K562 (cell line): ENCODE measurements at places on chromosomes 1 and 21. TPM values are rescaled to one million over a fixed set of nuclear protein-coding genes. Genes with fewer than 3 reads are reported as not detected.

Gene KLHL17
- total RNA-seq = 58.1 and 71.4 TPM in 2 replicates

Gene DMBX1
- 2.5 and 3.8 TPM in 2 replicates for total RNA-seq

Gene C1orf53
- 1.5 and 1.9 TPM in 2 replicates for total RNA-seq

Gene PCSK9
- total RNA-seq = 58.6 and 66.9 TPM in 2 replicates

Gene LDLRAD1
- total RNA-seq = not detected in 2 replicates

Gene C1orf105
- not detected in 2 replicates for total RNA-seq

Gene OR2T29
- total RNA-seq = not detected in 2 replicates

Gene PATJ
- 0.22 and 0.47 TPM in 2 replicates for total RNA-seq

Gene CAMK2N1
- total RNA-seq = 1.4 and 2.1 TPM in 2 replicates

Gene SPATA21
- 0.13 TPM in 1 of 2 replicates, not detected in the other for total RNA-seq

Gene ZBTB7B
- total RNA-seq = 46.5 and 48.2 TPM in 2 replicates

Gene BMP8B
- total RNA-seq = 0.33 and 0.36 TPM in 2 replicates

Gene C1QB
- total RNA-seq = 0.51 and 0.55 TPM in 2 replicates

Gene NOS1AP
- total RNA-seq = 0.54 and 0.95 TPM in 2 replicates

Gene CD52
- total RNA-seq = 70.9 and 90.7 TPM in 2 replicates

- H3K4me1 ChIP-seq = no peaks in the 10 kb centered on the region
- H3K36me3 ChIP-seq = peaks cover 54% of the 10 kb centered on the region; the same call in 2 of the 3 replicates
- no peak overlapping the region for H3K27ac ChIP-seq
- no peaks in the 10 kb centered on the region for H3K27me3 ChIP-seq
- H3K4me3 ChIP-seq = no peak overlapping the region
- DNase-seq = no peak
Measured at GRCh38 chr21:46161633-46162592, 6.5 kb upstream of the FTCD start.

GRCh38 chr1:143735764-143736461 lies 235.9 kb downstream of the FAM72C start:
- H3K27ac ChIP-seq = no peak overlapping the region
- no peak overlapping the region for H3K4me3 ChIP-seq
- DNase-seq = no peak
- H3K4me1 ChIP-seq = no peaks in the 10 kb centered on the region
- peaks cover 7% of the 10 kb centered on the region for H3K27me3 ChIP-seq

DNA sequence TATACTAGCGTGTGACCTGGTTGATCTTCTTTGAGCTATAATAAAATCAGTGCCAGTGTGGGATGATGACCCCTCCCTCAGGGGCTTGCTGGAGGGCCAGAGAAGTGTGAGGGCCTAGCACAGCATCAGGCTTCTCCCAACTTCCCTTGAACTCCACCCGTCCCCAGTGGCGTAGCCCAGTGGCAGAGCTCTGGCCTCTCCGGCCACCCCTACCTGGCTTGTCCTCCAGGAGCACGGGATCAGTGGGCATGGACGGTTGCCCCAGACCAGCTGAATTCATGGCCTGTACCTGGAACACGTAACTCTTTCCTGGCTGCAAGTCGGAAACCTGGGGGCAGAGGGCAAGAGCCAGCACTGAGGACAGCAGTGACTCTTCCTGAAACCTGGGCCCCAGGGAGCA lies 36.0 kb downstream of the MYOM3 start:
- no peaks in the 10 kb centered on the region for H3K36me3 ChIP-seq
- DNase-seq = no peak
- no peak overlapping the region for H3K27ac ChIP-seq
- H3K4me1 ChIP-seq = no peaks in the 10 kb centered on the region; the same call in 1 of the 2 replicates

DNA sequence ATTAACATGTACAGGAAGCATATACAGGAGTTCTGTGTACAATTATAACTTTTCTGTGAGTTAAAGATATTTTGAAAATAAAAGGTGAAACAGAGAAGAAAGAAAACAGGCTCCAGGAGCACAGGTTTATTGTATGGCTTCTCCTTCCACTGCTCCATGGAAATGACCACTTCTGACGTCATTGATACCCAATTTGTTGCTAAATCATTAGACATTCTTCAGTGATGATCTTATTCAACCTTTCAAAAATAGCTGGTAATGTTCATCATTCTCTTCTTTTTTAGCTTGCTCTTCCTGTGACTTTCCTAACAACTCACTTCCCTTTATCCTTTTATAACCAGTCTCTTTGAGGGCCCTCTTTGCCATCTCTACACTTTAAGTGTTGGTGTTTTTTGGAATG lies 77.8 kb downstream of the KCNK2 start:
- H3K27me3 ChIP-seq = no peaks in the 10 kb centered on the region
- no peak for DNase-seq
- H3K27ac ChIP-seq = no peak overlapping the region
- H3K36me3 ChIP-seq = no peaks in the 10 kb centered on the region

DNA sequence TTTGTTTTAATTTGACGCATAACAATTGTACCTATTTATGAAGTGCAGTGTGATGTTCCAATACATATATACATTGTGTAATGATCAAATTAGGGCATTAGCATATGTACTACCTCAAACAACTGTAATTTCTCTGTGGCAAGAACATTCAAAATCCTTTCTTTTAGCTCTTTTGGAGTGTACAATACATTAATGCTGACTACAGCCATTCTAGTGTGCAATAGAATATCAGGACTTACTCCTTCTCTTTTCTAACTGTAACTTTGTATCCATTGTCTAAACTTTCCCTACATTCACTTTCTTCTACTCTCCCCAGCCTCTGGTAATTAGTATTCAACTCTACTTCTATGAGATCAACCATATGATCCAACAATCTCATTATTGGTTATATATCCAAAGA lies 1177.4 kb downstream of the KCNT2 start:
- DNase-seq = no peak
- H3K36me3 ChIP-seq = no peaks in the 10 kb centered on the region
- no peaks in the 10 kb centered on the region for H3K4me1 ChIP-seq
- H3K27ac ChIP-seq = no peak overlapping the region

DNA sequence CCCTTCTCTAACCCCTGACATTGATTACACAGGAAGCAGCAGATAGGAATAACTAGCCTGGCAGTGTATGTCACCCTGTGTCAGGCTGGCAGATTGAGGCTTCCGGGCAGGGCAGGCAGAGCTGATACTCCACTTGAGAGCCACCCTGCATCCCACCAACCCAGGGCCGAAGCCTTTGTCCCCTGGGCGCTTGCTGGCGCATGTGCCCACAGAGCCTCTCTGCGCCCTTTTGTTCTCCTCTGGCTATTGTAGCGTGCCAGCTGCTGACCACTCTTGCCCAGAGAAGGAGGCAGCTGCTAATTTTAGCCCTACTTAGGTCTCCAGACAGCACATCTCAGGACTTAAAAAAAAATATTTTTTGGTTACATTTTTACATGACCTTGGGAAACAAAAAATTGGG lies 304.9 kb downstream of the HHAT start:
- H3K27me3 ChIP-seq = no peaks in the 10 kb centered on the region; the same call in 1 of the 2 replicates
- no peak overlapping the region for H3K27ac ChIP-seq
- no peak for DNase-seq
- H3K4me1 ChIP-seq = no peaks in the 10 kb centered on the region
- H3K4me3 ChIP-seq = no peak overlapping the region
- no peaks in the 10 kb centered on the region for H3K36me3 ChIP-seq

- H3K4me1 ChIP-seq = peaks cover 6% of the 10 kb centered on the region; the same call in 1 of the 2 replicates
- DNase-seq = no peak
- no peak overlapping the region for H3K4me3 ChIP-seq
- peaks cover 8% of the 10 kb centered on the region; the same call in 2 of the 3 replicates for H3K27me3 ChIP-seq
- no peaks in the 10 kb centered on the region for H3K36me3 ChIP-seq
Measured at GRCh38 chr1:112514901-112515300, 6.1 kb downstream of the WNT2B start.

DNA sequence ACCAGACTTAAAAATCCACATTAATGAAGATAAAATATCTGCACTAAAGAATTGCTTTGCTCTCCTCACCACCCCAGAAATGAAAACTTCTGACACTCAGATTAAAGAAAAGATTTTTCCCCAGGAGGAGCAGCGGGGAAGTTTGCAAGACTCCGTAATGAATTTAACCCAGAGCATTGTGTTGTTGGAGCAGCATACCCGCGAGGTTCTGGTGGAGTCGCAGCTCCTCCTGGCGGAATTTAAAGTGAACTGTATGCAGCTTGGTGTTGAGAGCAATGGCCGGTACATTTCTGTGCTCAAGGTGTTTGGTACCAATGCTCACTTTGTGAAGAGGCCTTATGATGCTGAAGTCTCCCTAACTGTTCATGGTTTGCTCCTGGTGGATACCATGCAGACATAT lies 46.4 kb downstream of the VPS13D start:
- no peak overlapping the region for H3K27ac ChIP-seq
- H3K4me1 ChIP-seq = no peaks in the 10 kb centered on the region
- peak; percentile 80 for DNase-seq
- no peak overlapping the region for H3K4me3 ChIP-seq
- peaks cover 84% of the 10 kb centered on the region for H3K36me3 ChIP-seq

DNA sequence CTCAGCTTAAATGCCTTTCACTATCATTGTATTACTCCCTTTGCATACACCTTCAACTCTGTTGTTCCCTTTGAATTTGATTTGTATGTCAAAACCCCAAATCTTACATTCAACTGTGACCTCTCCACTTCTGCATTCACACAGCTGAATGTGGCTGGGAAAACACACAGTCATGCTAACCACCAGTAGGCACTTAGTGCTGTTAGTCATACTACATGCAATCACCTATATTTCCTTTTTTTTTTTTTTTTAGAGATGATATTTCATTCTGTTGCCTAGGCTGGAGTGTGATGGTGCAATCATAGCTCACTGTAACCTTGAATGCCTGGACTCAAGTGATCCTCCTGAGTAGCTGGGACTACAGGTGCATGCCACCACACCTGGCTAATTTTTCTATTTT lies 16.2 kb downstream of the BTBD8 start:
- no peak overlapping the region for H3K4me3 ChIP-seq
- H3K4me1 ChIP-seq = no peaks in the 10 kb centered on the region
- H3K36me3 ChIP-seq = no peaks in the 10 kb centered on the region
- no peaks in the 10 kb centered on the region for H3K27me3 ChIP-seq
- no peak overlapping the region for H3K27ac ChIP-seq
- DNase-seq = no peak

GRCh38 chr1:50531027-50531426 lies 107.8 kb upstream of the DMRTA2 start:
- H3K27me3 ChIP-seq = no peaks in the 10 kb centered on the region
- H3K4me1 ChIP-seq = no peaks in the 10 kb centered on the region
- peaks cover 47% of the 10 kb centered on the region for H3K36me3 ChIP-seq

DNA sequence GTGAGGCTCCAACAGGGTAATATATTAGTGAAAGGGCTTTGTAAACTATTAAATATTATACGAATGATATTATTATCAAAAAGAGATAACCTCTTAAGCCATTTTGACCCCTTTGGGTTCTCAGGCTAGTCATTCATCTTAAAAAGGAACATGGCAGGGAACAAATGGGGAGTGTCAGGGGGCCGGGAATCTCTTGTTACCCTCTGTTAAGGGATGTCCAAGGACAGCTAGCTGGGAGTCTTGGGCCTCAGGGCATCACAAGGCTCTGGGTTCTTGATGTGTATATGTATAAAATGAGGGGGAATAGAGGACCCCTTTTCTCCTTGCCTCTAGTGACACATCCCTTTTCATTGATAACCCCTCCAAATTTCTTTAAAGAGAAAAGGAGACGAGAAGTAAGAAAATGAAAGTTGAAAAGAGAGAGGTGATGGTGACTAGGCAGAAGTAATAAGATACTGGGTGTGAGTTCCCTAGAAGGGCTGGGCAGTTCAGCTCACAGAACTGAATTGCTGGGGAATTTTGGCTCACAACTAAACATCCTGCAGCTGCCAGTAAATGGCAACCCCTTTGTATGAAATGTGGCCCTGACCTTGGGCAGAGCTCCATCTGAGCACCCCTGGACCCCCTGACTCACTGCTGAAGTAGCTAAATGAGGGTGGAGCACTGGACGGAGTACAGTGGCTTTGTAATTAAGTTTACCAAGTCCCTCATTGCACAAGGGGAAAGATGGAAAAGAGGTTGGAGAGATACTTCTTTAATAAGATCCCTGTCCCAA lies 20.0 kb upstream of the ZNF326 start:
- H3K27me3 ChIP-seq = no peaks in the 10 kb centered on the region
- peak overlapping the region; percentile 42; the same call in 2 of the 3 replicates for H3K27ac ChIP-seq
- no peak for DNase-seq
- peaks cover 4% of the 10 kb centered on the region; the same call in 1 of the 2 replicates for H3K4me1 ChIP-seq

DNA sequence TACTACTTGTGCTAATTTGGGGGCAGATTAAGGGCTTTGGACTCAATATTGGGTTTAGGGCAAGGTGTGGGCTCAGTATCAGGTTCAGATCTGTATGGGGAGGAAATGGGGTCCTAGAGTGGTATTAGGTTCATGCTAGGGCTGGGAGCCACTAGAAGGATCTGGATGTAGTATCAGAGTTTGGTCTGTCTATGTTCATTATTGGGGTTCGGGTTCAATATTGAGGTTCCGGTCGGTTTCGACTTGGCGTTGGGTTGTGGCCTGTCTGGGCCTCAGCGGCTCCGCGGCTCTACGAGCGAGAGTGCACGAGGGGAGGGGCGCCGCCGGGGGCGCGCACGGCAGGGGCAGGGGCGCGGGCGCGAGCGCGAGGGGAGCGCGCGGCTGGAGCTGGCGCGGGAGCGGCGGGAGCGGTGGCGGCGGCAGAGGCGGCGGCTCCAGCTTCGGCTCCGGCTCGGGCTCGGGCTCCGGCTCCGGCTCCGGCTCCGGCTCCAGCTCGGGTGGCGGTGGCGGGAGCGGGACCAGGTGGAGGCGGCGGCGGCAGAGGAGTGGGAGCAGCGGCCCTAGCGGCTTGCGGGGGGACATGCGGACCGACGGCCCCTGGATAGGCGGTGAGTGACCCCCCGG lies at the start of gene PTPRF:
TSS of gene PTPRF (plus strand) at position 401 of the 624 bp plus-strand sequence. CDS start 14,193 bp downstream, outside the sequence.
- H3K27me3 ChIP-seq = peaks cover 27% of the 10 kb centered on the region; the same call in 2 of the 3 replicates
- DNase-seq = peak; percentile 89

- no peaks in the 10 kb centered on the region for H3K4me1 ChIP-seq
- DNase-seq = no peak
- no peaks in the 10 kb centered on the region for H3K36me3 ChIP-seq
- H3K27me3 ChIP-seq = no peaks in the 10 kb centered on the region
Measured at GRCh38 chr1:239368436-239369109, 17.8 kb upstream of the CHRM3 start.

GRCh38 chr1:84027368-84027767 lies 28.4 kb upstream of the TTLL7 start:
- no peaks in the 10 kb centered on the region for H3K4me1 ChIP-seq
- H3K4me3 ChIP-seq = no peak overlapping the region
- H3K27me3 ChIP-seq = no peaks in the 10 kb centered on the region
- H3K36me3 ChIP-seq = no peaks in the 10 kb centered on the region
- no peak overlapping the region for H3K27ac ChIP-seq
- DNase-seq = no peak

- H3K4me3 ChIP-seq = no peak overlapping the region
- no peaks in the 10 kb centered on the region for H3K4me1 ChIP-seq
- 0 out of 2 replicates have a peak, but pooled peaks cover 6% of the 10 kb centered on the region for H3K27me3 ChIP-seq
- no peaks in the 10 kb centered on the region for H3K36me3 ChIP-seq
- H3K27ac ChIP-seq = no peak overlapping the region
Measured at GRCh38 chr1:178619042-178619927, 105.8 kb upstream of the RALGPS2 start.

- no peak for DNase-seq
- H3K36me3 ChIP-seq = peaks cover 48% of the 10 kb centered on the region; the same call in 2 of the 3 replicates
- no peak overlapping the region for H3K27ac ChIP-seq
- no peaks in the 10 kb centered on the region for H3K27me3 ChIP-seq
Measured at GRCh38 chr1:44939061-44939460, 47.3 kb downstream of the EIF2B3 start.

- H3K36me3 ChIP-seq = no peaks in the 10 kb centered on the region
- DNase-seq = peak; percentile 57
- no peak overlapping the region for H3K27ac ChIP-seq
- H3K27me3 ChIP-seq = peaks cover 47% of the 10 kb centered on the region
- H3K4me3 ChIP-seq = no peak overlapping the region
Measured at GRCh38 chr1:17075470-17076255, 21.8 kb upstream of the SDHB start.
